CD14-positive monocyte (primary cell): ENCODE measurements at places on chromosomes 5 and 9.

DNA sequence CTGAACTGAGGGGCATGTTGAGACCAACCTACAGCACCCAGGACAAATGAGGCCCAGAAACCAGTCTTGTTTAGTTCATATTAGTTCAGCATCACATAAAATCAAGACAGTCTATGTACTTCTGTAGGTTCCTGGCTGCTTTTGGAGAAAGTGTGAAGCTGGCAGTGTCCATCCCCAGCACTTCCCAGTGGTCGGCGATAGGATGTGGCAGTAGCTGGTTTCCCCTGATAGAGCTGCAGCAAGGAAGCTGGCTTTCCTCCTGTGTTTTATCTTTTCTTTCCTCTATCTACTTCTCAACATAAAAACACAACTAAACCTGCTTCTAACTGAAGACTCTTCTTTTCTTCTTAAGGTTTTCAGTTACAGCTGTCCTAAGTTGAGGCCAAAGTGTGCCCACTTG, 43.0 kb upstream of the SLC46A2 start:
- H3K4me3 ChIP-seq = no peak overlapping the region
- DNase-seq = no peak
- no peaks in the 10 kb centered on the region for H3K27me3 ChIP-seq
- no peaks in the 10 kb centered on the region for H3K36me3 ChIP-seq
- H3K27ac ChIP-seq = no peak overlapping the region
- no peaks in the 10 kb centered on the region for H3K4me1 ChIP-seq

DNA sequence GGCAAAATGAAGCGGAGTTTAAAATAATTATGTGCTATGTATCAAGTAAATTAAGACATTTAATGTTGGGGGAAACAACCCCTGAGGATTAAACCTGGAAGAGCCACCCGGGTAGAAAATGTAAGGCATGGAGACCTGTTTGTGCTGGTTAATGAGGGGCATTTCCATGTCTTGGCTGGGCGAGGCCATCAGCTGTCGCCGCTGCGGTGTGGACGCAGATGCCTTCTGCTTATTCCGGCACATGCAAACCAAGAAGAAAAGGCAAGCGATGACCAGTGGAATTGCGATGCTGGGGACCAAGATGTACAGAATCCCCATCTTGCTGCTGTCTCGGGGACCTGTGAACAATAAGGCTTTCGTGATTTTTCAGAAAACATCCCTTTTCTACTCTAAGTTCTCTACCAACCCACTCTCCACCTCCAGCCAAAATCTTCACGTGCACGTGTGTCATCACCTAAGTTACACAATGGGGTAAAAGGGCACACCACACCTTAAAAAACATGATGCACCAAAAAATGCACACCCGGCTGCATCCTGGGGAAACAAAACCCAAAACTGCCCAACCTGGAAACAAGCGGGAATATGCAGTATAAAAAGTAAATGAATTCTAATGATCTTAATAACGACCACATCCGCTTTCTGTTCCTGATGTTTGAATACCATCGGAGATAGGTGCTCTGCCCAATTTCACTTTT, 223.5 kb downstream of the ROR2 start:
- H3K4me3 ChIP-seq = no peak overlapping the region
- H3K27me3 ChIP-seq = no peaks in the 10 kb centered on the region
- H3K36me3 ChIP-seq = no peaks in the 10 kb centered on the region
- no peaks in the 10 kb centered on the region for H3K4me1 ChIP-seq
- H3K27ac ChIP-seq = no peak overlapping the region

DNA sequence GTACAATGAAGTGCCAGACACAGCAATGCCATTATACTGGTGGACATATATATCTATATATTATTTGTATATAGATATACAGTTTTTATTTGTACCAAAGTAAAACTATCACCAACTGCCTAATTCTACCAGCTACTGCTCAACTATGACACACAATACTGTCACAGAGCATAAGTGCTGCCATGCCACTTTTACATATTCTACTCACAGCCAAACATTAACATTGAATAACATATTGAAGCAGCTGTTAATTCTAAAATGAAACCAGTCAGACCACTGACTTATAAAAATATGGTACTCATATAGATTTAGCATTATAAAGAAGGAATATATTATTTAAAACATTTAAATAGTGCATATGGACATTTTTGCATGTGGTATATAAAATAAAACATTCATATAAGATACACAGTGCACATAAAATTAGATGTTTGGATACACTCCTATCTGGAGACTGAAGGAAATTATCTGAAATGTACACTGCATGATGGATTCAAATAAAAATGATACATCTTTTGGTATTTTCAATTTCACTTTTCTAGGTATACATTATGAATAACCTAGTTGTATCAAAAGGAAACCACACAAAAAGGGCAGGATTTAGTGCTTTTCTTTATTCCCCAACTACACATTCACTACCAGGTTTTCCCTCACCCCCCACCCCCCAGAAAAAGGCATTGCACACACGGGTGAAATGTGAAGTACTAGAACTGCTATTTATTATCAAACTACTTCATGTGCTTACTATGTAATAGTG, 48.9 kb downstream of the PKD2L2 start:
- no peak for DNase-seq
- H3K4me3 ChIP-seq = no peak overlapping the region
- no peaks in the 10 kb centered on the region for H3K4me1 ChIP-seq
- H3K27ac ChIP-seq = no peak overlapping the region

DNA sequence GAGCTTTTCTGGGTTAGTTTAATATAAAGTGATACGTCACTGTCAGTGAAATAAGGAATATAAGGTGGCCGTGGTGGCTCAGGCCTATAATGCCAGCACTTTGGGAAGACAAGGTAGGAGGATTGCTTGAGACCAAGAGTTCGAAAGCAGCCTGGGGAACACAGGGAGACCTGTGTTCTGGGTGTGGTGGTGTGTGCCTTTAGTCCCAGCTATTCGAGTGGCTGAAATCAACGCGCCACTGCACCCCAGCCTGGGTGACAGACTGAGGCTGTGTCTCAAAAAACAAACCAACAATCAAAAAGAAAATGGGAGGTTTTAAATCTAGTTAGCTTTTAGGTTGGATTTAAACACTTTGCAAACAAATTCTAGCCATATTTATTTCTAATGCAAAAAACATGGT, 53.1 kb downstream of the NSD1 start:
- peaks cover 20% of the 10 kb centered on the region for H3K4me1 ChIP-seq
- H3K4me3 ChIP-seq = no peak overlapping the region
- H3K36me3 ChIP-seq = peaks cover 37% of the 10 kb centered on the region
- no peaks in the 10 kb centered on the region for H3K27me3 ChIP-seq
- H3K27ac ChIP-seq = no peak overlapping the region
